Nephron progenitor cell (in vitro differentiated cells): ENCODE measurements at places on chromosomes 6 and 20.

DNA sequence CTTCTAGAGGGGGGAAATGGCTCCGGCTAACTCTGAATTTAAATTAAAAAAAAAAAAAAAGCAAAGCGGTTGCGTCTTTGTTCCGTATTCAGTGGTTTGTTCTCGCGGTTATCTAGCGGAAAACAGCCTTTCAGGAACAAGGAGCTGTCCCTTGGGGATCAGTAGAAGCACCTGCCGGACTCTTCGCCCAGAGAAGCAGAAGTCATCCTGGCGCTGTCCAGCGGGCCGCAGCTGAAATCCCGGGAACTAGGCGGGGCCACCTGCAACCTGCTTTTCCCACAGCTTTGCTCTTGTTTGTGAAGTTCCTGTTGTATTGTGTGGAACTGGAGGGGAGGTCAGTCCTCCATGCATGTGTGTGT, 43.9 kb upstream of the GJE1 start:
- peak; percentile 36 for DNase-seq

DNA sequence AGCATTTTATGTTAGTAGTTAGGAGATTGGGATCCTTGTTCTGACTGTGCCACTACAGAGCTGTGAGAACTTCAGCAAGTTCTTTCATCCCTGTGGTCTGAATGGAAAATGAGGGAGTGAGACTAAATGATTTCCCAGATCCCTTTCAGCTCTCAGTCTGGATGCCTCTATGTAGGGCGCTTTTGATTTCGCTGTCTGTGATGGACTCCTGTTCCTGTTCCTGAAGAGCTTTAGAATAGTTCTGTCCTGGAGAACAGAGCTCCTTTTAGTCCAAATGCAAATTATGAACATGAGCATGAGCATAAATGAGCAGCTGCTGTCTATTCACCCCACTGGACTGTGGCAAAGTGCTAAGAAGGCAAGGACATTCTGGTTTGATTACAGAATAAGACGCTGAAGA, 61.4 kb upstream of the NT5E start:
- no peak for DNase-seq

- DNase-seq = no peak
Observed at GRCh38 chr6:119067091-119067490, 11.4 kb downstream of the FAM184A start.

- no peak for DNase-seq
Observed at GRCh38 chr6:90293319-90293953, 3.2 kb downstream of the BACH2 start.

DNA sequence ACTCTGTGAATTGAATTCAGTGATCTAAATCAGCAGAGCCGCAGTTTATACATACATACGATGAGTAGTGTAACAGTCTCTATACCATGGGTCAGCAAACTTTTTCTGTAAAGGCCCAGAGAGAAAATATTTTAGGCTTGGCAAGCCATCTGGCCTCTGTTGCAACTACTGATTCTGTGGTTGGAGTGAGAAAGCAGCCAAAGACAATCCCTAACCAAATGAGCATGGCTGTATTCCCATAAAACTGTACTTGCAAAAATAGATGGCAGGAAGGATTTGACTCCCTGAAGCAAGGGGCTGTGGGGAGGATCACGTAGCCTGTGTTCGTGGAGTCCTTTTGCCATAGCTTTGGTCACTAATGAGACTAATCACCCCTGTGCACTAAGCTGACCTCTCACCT, 17.9 kb upstream of the MOCS1 start:
- no peak for DNase-seq

DNA sequence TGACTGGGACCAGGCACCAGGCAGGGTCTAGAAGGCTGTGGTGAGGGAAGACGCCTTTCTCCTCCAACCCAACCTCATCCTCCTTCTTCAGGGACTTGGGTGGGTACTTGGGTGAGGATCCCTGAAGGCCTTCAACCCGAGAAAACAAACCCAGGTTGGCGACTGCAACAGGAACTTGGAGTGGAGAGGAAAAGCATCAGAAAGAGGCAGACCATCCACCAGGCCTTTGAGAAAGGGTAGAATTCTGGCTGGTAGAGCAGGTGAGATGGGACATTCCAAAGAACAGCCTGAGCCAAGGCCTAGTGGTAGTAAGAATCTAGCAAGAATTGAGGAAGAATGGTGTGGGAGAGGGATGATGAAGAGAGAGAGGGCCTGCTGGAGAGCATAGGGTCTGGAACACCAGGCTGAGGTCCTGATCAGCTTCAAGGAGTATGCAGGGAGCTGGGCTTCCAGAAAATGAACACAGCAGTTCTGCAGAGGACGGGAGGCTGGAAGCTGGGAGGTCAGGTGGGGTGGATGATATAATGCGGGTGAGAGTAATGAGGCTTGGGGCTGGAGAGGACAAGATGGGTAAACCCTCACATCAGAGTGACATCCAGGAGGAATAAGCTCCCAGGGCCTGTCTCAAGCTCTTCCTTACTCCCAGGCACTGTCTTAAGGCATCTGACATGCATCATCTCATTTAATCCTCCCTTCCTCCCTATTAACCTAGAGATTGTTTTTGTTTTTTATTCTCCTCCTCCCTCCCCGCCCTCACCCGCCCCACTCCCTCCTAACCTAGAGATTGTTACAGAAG, 45.2 kb upstream of the TTPAL start:
- DNase-seq = no peak

DNA sequence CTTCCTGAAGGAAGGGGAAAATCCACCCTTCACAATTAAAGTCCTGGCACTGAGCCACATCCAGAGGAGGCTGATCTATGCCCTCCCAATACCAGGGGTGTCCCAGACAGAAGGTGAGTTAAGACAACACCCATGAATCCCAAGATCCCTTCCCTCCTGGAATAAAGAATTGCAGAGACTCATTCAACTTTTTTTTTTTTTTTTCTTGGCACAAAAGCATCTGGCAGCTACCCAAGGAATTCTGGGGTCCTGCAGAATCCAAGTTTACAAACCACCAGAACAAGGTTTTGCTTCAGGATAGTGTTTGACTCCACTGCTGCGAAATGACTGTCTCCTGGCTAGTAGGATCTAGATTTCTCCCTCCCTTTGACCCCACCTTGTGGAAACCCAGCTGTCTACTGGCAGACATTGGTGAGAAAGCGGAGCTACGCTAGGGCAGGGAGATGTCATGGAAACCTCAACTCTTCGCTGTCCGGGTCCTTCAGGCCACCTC, 37.4 kb downstream of the JAG1 start:
- DNase-seq = no peak

DNA sequence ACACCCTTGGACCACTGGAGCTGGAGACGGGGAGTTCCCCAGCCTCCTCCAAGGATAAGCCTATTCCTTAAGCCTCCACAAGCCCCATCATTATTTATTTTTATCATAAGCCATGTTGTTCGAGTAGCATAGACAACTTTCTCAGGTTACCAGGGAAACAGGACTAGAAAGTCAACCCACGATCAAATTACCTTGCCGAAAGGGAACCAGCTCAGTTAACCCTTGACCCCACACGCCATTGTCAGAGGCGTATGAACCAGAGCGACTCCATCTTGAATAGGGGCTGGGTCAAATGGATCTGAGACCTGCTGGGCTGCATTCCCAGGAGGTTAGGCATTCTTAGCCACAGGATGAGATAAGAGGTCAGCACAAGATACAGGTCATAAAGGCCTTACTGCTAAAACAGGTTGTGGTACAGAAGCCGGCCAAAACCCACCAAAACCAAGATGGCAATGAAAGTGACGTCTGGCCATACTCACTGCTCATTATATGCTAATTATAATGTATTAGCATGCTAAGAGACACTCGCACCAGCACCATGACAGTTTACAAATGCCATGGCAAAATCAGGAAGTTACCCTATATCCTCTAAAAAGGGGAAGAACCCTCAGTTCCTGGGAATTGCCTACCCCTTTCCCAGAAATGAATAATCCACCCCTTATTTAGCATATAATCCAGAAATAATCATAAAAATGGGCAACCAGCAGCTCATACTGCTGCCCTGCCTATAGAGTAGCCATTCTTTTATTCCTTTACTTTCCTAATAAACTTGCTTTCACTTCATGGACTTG, 22.4 kb downstream of the SYNJ2 start:
- DNase-seq = no peak

DNA sequence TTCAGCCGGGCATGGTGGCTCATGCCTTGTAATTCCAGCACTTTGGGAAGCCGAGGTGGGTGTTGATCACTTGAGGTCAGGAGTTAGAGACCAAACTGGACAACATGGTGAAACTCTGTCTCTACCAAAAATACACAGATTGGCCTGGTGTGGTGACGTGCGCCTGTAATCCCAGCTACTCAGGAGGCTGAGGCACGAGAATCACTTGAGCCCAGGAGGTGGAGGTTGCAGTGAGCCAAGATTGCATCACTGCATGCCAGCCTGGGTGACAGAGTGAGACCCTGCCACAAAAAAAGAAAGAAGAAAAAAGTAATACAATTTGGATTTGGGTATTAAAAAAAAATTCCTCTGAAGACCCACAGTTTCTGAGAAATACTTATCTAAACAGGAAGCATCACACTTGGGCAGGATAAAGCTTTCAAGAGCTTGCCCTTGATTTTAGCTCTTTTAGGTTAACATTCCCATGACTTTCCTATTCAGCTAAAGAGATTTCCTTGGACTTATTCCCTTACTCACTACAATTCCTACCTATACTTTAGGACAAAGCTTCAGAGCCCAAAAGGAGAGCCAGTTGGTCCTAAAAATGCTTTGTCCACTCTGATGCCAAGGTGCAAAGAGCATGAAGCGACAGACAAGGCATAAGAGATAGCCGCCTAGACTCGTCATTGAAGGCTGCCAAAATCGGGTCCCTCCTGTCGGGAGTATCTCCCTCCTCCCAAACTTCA, 1.9 kb downstream of the ELOVL2 start:
- no peak for DNase-seq

- no peak for DNase-seq
Observed at GRCh38 chr6:42347456-42347855, 104.3 kb downstream of the TRERF1 start.

GRCh38 chr20:63005365-63005861, 1.4 kb downstream of the BHLHE23 start:
- DNase-seq = peak; percentile 34

GRCh38 chr20:48740712-48741111, 87.1 kb downstream of the PREX1 start:
- no peak for DNase-seq
